ENCODE measurements at places on chromosomes 2 and 18.

DNA sequence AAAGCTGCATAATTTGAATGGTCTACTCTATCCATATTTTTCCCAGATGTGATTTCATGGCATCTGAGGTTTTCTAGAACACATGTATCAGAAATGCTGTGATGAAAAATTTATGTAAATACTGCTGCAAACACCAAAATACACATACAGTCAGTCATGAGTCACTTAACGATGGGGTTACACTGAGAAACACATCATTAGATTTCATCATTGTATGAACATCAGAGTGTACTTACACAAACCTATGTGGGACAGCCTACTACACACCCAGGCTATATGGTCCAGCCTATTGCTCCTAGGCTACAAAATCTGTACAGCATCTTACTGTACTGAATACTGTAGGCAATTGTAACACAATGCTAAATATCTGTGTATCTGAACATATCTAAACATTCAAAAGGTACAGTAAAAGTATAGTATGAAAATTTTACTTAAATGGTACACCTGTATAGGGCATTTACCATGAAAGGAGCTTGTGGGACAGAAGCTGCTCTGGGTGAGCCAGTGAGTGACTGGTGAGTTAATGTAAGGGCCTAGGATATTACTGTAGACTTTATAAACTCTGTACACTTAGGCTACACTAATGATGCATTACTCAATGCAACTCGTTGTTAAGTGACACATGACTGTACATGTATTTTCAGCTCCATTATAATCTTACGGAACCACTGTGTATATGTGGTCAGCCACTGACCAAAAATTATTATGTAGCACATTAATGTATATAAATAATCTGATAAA, 33.5 kb downstream of the PNO1 start:
- DNase-seq, result no peak

DNA sequence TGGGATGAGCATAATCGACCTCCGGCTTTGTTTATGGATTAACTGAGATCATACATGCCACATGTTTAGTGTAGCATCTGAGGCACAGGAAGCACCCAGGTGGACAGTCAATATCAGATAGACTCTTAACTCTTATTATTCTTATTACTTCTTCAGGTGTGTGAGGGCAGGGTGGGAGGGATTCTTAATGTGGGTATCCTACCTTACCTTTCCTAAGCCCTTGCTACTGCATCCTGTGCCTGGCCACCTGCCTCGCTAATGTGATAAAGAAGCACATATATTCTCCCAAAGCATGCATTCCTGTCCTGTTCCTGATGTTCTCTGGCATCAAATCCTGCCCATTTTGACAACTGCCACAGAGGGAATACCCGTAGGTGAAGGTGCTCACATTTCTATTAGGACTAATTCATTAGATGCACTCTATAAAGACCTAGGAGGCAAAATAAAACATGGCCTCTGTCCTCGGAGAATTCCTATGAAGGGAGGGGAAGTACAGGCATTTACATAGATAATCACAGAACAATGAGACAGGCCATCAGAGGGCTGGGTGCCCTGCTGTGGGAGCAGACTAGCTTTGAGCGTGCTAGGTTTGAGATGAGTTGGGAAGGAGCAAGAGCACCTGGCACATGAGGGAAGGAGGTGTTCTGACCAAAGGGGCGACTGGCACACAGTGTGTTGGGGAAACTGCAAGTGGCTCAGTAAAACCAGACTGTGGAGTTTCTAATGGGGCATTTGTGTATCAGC, 19.5 kb upstream of the CELF4 start:
- DNase-seq, result no peak

DNA sequence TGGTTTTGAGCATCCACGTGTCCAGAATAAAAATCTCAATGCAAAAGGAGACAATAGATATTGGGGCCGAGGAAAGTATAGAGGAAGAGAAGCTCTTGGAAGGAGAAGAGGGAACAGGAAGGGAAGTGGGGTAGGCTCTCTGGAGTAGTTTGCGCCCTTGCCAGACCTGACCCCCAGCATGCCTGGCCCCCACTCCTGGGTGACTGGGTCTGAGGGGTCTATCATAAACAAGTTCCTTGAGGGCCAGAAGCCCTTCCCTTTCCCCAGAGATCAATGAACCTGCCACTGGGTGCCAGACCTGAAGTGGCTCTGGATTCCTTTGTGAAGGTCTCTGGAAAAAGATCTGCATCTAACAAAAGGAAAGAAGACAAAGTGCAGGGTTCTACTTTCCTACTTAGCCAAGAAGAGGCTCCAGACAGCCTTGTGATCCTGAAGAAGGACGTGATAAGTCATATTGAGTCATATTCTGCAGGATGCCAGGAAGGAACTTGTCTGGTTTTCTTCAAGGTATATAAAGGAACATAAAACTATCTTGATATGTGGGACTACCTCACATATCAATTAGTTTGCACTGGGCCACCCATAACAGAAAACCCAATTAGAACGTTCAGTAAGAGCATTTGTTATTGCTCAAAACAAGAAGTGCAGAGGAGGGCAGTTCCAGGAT, 18.7 kb upstream of the ATOH8 start:
- DNase-seq, result no peak

GRCh38 chr2:71839826-71840225, 307.8 kb downstream of the CYP26B1 start:
- no peak for DNase-seq

DNA sequence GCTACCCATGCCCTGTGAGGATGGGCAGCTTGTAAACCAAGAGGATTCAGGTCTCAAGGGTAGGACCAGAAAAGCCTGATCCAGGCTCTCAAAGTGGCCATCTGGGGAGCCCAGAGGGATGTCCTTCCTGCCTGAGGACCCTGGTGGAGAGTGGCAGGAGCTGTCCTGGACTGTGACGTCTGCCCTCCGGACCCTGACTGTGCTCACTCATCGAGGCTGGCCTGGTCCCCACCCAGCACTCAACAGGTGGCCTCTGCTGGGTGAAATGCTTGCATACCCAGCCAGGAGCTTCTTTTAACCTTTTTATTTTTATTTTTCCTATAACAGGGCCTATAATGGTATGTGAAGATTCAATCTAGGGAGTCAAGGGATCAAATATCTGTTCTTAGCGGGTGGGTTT, 24.5 kb downstream of the CREG2 start:
- DNase-seq, result no peak

DNA sequence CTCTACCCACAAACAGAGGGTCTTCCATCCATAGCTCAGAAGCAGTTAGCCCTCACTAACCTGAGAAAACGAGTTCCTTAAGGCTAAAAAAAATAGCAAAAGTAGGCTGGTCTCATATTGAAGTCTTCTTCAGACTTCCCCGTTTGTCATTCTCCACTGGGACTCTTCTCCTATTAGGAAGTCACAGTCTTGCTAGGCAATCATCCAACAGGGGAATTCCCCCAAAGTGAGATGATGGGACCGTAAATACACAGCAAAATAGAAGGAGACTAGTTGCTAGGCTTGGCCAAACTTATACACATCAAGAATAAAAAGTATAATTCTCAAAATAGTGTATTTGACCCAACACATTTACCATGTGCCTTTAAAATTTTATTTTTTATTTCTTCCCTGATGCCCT, 34.3 kb downstream of the COL6A3 start:
- no peak for DNase-seq

DNA sequence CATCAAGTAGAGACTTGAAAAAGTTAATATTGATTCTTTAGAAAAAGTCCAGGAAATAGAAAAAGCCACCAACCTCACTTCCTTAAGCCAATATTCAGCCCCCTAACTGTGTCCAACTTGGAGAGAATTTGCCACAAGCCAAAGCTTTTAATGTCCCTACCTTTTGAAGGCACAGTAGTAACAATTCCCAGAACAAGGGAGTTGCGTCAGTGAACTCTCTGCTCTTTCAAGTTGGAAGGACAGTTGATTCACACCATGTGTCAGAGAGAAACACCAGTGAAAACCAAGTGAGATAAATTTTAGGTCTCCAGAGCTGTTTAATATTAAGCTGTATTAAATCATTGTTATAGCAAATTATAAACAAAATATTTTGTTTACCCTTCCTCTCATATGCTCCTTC, 66.1 kb downstream of the EXOC6B start:
- DNase-seq, result no peak

- no peak for DNase-seq
Measured at GRCh38 chr2:180328795-180329422, 321.8 kb upstream of the CWC22 start.

GRCh38 chr2:103887625-103888024, 966.3 kb upstream of the POU3F3 start:
- DNase-seq, result no peak

GRCh38 chr2:74816540-74817303, 17.2 kb upstream of the HK2 start:
- DNase-seq, result no peak

GRCh38 chr2:222127660-222128059, 171.1 kb downstream of the PAX3 start:
- DNase-seq, result no peak

DNA sequence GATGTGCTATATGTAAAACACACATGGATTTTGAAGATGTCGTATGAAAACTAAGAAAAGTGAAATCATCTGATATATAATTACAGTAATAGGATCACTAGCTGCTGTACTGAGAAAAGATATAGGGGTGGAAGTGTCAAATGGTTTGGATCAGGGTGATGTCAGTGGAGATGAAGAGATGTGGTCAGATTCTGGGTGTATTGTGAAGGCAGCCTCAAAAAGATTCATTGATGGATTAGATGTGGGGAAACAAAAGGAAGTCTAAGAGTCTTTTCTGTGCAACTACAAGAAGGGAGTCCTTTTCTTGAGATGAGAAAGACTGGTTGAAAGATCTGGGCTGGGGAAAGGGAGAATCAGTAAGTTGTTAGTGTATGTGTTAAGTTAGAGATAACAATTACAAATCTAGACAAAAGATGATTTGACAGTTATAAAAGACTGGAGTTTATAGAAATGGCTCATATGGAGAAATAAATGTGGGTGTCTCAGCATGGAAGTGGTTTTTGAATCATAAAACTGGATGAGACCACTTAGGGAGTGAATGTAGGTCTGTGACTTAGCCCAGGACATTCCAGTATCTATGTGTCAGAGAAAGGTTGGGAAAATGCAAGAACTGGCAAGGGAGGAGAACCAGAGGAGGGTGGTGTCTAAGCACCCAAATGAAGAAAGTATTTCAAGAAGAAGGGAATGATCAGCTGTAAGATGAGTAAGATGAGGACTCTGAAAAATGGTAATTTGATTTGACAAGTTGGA, 347.4 kb downstream of the PARD3B start:
- DNase-seq, result no peak

GRCh38 chr2:168912901-168913369, 11.8 kb downstream of the G6PC2 start:
- DNase-seq, result no peak

DNA sequence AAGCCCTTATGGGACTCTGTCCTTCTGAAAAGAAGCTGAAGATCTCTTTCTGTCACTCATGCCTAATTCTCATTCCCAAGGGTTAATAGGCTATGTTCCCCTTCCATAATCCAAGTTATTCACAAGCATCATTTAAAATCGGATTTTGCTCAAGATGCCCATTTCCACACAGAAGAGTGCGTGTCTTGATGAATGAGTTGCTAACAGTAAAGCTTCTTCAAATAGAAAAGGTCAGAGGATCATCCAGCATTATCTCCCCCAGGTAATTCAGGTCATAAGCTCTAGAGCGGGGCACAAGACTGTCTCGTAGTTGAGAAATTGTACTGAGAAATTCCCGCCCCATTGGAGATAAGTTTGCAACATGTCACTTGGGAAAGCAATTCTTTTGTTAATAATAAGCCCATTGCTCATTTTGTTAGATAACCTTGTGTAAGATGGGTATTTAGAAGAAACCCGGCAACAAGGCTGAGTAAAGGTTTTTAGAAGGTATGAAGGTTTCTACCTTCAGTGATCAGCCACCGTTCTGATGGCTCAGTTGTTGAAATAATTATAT, 290.7 kb upstream of the EPAS1 start:
- DNase-seq, result no peak

DNA sequence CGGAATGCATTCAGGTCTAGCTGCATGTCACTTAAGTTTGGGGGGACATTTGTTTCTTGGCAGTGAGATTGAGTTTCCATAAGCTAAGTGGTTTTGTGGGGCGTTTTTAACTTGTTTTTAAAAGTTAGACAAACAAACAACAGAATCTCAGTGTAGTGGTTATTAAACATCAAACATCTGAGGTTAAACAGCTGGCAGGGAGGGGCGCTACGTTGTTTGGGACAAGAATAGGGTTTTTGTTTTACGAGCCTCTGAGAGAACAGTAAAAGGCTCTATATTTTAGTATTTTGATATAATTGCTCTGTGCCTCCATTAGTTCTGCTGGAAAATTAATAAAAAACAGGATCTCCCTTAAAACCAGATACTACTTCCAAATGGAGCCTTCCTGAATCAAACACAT, 41.6 kb upstream of the TMEM177 start:
- DNase-seq, result no peak

- no peak for DNase-seq
Measured at GRCh38 chr18:41576643-41577042, 378.4 kb upstream of the PIK3C3 start.

- DNase-seq, result no peak
Measured at GRCh38 chr2:128644156-128644555, 325.5 kb upstream of the HS6ST1 start.

GRCh38 chr2:120896901-120897300, 161.2 kb downstream of the GLI2 start:
- no peak for DNase-seq

- no peak for DNase-seq
Measured at GRCh38 chr2:67997903-67998302, 64.9 kb downstream of the C1D start.

- no peak for DNase-seq
Measured at GRCh38 chr2:168212866-168213265, 34.5 kb downstream of the STK39 start.

GRCh38 chr2:69386360-69386759, 667 bp downstream of the GFPT1 start:
- DNase-seq, result no peak

DNA sequence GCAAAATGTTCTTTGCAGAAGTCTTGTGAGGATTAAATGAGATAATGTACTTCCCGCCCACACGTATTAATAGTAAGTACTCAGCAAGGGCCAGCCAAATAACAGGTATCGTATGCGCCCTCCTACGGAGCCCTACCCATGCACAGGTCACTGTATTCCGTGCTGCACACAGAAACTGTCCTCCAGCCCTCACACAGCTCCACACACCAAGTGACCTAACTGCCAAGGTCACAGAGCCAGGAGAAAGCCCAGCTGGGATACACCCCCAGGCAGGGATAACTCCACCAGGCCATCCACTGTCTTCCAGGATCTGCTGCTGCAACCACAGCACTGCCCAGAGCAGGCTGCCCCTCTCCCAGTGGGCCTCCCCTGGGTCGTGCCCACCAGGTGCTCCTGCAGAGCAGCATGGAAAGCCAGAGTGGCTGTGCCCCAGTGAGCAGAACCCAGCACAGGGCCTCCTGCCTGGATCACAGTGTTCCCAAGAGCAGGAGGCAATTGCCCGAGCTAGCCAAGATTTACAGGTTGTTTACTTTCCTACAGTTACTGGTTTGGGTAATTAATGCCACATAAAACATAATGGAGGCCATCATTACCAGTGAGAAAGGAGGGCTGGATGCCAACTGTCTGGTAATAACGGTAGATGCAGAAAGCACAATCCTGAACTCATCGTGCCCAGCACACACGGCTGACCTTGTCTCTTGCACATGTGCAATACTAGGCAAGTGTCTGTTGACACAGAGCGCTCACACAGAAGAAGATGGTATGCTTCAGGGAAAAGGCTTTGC, 24.4 kb downstream of the TFCP2L1 start:
- DNase-seq, result no peak
